HS-5 (cell line): ENCODE measurements at places on chromosomes 11 and 22.

GRCh38 chr11:88521799-88522201, 184.3 kb upstream of the CTSC start:
- no peak for DNase-seq

- no peak for DNase-seq
Observed at GRCh38 chr22:20395907-20396287, 1.9 kb downstream of the ZNF74 start.

DNA sequence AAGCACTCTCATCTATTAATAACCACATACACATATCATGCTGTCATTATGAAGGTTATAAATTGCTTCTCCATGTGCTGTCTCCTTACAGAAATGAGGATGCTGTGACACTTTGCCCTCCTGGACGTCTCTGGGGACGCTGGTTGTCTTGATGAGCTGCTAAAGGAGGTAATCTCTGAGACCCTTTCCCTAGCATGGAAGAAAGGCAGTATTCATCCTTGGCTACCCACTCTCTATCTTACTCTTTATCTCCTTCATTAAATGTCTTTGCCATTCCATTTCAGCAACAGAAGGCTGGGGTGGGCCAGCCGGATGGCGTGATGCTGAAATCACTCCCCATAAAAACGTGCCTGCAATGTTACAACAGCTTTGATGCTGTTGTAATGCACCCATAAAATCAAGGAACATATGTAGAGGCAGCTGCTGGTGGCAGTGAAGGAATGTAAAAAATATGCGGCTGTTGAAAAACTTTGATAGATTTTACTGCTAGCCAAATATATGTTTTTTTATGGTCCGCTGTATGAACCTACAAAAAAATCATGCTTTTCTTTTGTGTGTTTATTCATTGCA, 715.1 kb upstream of the API5 start:
- no peak for DNase-seq

DNA sequence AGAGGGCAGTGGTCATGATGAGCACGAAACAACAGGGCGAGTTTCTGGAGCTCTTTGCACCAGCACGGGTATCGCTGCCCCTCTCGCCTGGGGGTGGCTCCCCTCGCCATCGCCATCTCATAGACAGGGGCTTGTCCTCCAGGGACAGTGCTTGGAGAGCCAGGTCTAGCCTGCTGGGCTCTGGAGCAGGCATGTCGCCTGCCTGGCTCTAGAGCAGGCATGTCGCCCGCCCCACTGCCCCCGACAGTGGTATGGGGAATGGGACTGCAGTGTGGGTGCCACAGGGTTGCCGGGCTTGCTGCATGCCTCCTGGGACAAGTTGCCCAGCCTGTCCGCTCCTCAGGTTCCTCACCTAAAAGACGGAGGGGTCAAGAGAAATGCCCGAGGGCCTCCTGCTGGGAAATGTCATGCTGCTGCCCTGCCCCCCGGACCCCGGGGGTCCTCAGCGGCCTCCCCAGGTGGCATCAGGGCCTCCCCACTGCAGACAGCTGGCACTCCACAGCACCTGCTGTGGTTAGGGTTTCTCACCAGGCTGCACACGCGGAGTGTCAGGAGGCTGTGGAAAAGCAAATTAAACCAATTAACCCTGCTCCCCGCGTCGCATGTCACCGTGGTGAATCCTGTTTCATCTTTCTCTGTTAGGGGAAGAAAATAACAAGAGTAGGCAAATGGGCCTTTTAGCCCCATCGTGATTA, 403.0 kb downstream of the TBC1D22A start:
- DNase-seq: no peak

DNA sequence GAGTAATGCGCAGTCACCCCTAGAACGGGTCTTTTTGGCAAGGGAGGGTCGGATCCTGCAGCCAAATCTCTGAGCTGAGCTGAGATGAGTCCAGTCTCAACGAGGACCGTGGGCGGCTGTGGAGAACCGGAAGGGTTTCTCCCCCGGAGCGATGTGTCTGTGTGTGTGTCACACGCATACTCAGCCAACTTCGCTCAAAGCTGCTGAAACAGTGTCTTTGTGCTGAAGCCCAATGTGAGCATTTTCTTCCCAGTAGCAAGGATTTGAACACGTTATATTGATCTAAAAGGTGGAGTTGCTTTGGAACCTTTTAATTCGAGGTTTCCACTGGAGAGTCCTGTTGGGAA, 1.4 kb upstream of the CELSR1 start:
- no peak for DNase-seq

DNA sequence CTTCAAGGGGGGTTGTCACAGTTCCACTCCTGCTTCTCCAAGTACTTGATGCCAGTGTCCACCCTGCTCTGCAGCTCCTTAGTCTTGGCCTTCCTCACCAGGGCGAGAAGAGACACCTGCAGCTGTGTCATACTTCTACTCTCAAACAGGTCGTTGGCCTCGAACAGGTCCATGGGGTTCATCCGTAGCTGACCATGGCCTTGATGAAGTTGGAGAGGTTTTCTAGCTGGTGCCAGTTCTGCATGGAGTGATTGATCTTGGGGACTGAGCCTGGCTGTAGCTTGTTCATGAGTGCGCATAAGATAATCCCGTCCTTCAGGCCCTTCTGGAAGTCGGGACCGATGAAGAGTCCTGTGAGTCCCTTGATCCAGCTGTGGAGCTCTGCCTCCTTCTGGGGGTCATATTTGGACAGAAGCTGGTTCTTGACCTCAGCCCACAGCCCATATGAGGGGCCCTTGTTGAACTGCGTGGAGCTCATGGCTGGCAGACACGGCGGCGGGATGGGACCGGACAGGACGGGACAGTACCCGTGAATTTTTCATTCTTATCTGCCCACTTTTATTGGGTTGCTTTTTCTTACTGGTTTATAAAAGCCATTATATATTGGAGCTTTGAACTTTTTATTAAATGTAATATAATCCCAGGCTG, 33.4 kb upstream of the HORMAD2 start:
- no peak for DNase-seq

DNA sequence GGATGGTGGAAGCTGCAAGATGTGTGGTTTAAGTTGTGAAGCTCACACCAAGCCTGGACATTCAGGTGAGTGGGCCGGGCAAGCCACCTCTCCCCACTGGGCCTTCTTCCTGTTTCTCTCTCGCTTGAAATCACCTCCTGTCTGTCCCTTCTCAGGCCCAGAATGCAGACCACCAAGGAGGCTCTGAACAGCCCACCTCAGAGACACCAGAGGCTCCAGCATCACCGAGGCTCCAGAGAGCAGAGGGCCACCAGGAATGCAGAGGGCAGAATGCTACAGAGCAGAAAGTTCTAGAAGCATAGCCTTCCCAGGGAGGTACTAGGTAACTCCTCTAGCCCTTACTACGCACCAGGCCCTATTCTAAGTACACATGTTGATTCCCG, 14.8 kb upstream of the IL2RB start:
- DNase-seq: no peak

- DNase-seq: no peak
Observed at GRCh38 chr11:117872975-117873827, 3.3 kb downstream of the FXYD6 start.

- DNase-seq: no peak
Observed at GRCh38 chr11:2094354-2095197, 44.6 kb downstream of the IGF2 start.

DNA sequence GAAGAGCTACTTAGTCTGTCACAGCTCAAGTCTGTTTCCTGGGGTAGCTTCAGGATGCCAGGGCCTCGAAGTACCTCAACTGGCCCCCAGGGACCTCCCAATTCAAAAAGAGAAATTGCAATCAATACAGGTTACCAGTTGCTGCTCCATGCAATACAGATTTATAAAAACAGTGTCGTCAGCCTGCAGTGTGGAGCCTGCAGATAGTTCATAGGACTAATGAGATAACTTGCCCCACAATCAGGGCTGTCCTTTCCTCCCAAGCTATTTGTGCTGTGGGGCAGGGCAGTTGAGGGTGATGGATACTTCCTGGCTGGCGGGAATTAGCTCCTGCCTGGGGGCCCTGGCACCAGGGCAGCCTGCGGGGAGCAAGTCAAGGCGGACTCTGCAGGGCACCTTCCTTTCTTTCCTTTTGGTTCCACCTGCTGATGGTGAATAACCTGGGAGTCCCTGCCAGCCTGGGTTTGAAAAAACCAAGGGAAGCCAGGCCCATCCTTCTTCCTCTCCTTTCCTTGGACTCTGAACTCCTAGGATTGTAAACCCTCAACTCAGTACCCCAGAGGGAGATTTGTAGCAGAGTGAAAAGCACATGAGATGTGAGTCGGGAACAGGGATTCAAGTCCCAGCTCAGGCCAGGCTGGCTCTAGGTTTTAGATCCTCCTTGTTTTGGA, 216.6 kb downstream of the CEP164 start:
- no peak for DNase-seq

GRCh38 chr11:33324302-33324985, 67.3 kb downstream of the HIPK3 start:
- no peak for DNase-seq
